ENCODE measurements at places on chromosomes 3 and 15. TPM values are rescaled to one million over a fixed set of nuclear protein-coding genes. Genes with fewer than 3 reads are reported as not detected.

The FETUB gene
- total RNA-seq = not detected

The FBXL2 gene
- total RNA-seq = not detected

The EPHB3 gene
- total RNA-seq = not detected

The GPR156 gene
- total RNA-seq = not detected

The CCR5 gene
- 87.0 TPM for total RNA-seq

The GOLGA8G gene
- not detected for total RNA-seq

The EIF4G1 gene
- total RNA-seq = 348 TPM

The TICRR gene
- total RNA-seq = 35.5 TPM

The CDC25A gene
- total RNA-seq = 33.1 TPM

The UBA7 gene
- 212 TPM for total RNA-seq

The CHST2 gene
- 16.3 TPM for total RNA-seq

The INSYN1 gene
- total RNA-seq = not detected

The ESYT3 gene
- total RNA-seq = 0.23 TPM

The EFCC1 gene
- 0.12 TPM for total RNA-seq

The SIDT1 gene
- 51.9 TPM for total RNA-seq

The IGDCC3 gene
- not detected for total RNA-seq

The IGSF10 gene
- not detected for total RNA-seq

The CRTAP gene
- total RNA-seq = 40.3 TPM

The SLC2A2 gene
- not detected for total RNA-seq

The PPP1R14D gene
- not detected for total RNA-seq

The CPB1 gene
- total RNA-seq = not detected

The PGBD4 gene
- total RNA-seq = 3.8 TPM

The SRGAP3 gene
- 2.8 TPM for total RNA-seq

The UQCC5 gene
- 12.9 TPM for total RNA-seq

The ARL14 gene
- total RNA-seq = not detected

The TTLL13 gene
- total RNA-seq = 1.1 TPM

The PLCL2 gene
- total RNA-seq = 24.4 TPM

The ISLR2 gene
- 0.14 TPM for total RNA-seq

The SLC22A14 gene
- total RNA-seq = not detected

The RARB gene
- not detected for total RNA-seq

The TMA7 gene
- total RNA-seq = 298 TPM

The GCSAM gene
- total RNA-seq = 9.5 TPM

The SLC6A20 gene
- 0.05 TPM for total RNA-seq

The C2CD4B gene
- total RNA-seq = 0.23 TPM

The TMEM108 gene
- not detected for total RNA-seq

The CCR3 gene
- 1.4 TPM for total RNA-seq

The SEC11A gene
- 96.6 TPM for total RNA-seq

The SLC28A1 gene
- total RNA-seq = not detected

The TM4SF4 gene
- not detected for total RNA-seq

The DPPA4 gene
- not detected for total RNA-seq

The LSMEM2 gene
- total RNA-seq = not detected

The QARS1 gene
- 245 TPM for total RNA-seq

The TIMP4 gene
- total RNA-seq = not detected

Data from activated CD8-positive, alpha-beta memory T cell treated with anti-CD3 and anti-CD28 coated beads, Interleukin-2, amount 10 ng/mL, durations not matched to agents 7 days and 5 days (primary cell).